ENCODE measurements at places on chromosomes 3 and 15.

DNA sequence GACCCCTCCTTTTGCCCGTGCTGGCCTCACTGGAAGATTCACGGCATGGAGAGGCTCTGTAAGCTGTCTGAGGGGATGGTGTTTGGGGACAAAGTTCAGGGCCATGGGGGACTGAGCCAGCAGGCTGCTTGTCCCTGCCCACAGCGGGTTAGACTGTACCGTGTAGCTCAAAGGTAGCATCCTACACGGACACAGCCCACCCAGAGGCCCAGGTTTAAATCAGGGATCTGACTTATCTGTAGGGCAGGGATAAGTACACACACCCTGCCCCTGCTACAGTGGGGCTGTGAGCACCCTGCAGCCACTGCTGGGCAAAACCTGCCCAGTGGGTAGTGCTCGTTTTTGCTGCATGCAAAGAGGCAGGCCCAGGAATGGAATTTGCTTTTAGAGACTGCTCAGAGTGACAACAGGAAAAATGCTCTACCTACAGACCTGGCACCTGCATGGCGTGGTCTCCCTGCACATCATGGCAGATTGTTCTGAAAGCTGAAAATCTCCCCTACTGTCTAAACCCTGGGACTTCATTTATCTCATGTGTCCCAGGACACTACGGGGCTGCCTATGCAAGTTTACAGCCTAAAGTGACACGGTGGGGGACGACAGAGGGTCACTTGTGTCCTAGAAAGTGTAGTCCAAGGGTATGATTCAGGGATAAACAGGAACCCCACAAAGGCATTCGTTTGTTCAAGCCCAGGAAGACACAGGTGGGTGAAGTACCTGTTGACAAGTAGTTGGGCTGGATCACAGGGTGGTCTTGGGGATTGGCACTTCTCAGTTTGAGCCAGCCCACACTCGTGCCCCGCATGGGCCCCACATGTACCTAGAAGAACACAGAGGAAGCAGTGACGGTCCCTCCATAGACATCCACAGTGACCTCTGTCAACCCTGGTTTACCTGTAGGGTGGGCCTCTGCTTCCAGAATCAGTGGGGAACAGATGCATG, 27.7 kb downstream of the CHDH start:
- DNase-seq = no peak

DNA sequence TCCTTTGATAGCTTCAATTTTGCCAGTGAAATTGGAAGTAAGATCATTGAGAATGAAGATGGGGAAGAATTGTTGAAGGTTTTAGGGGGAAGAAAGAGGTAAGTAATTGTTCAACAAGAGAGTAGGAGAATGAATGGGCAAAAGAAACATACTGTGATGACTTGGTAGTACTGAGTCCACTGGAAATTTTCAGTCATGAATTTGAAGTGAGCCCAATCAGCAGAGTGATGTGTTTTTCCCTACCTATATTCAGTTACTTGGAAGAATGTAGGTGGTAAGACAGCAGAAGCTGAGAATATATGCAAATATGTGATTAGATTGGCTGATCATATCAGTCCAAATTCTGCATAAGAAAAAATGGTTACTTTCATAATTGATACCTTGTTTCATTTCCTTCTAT, 569.6 kb downstream of the AGBL1 start:
- no peak for DNase-seq

- no peak for DNase-seq
Measured at GRCh38 chr15:38149315-38149714, 103.3 kb upstream of the SPRED1 start.

- DNase-seq = no peak
Measured at GRCh38 chr3:31029706-31030105, 135.2 kb upstream of the GADL1 start.

- no peak for DNase-seq
Measured at GRCh38 chr3:67937498-67938118, 283.2 kb upstream of the SUCLG2 start.

GRCh38 chr15:33093222-33093621, 101.3 kb downstream of the FMN1 start:
- no peak for DNase-seq

DNA sequence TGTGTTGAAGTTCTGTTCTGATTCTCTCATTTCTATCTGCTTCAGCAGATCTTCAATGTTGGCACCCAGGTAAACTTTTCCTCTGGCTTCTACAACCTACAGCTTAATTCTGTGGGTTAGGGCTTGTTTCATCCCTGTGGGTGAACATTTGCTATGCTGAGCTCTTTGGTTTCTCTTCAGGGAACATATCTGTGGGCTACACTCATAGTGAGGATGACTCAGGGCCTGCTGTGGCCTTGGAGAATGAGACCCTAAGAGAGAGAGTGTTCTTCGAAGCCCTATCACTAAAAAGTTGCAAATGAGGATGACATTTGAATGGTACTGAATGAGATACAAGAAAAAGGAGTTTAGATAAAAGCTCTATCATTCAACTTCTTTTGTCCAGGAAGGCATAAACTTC, 346.2 kb upstream of the CBLB start:
- no peak for DNase-seq

GRCh38 chr3:43854283-43854682, 163.5 kb downstream of the ABHD5 start:
- no peak for DNase-seq

DNA sequence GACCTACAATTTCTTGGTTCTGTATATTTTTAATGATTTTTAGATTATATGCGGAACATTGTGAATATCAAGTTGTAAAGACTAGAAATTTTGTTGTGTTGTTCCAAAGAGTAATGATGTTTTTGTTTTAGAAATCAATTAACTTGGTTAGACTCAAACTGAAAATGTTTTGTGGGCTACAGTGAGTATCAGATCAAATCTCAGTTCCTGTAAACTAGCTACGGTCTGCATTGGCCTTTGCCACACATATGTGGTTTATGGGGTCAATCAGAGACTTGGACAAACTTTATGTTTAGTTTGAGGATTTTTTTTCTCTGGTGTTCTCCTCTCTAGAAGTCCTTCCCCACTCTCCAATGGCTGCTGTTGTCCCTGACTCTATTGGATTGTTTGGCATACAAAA, 308.0 kb upstream of the THRB start:
- DNase-seq = no peak

- no peak for DNase-seq
Measured at GRCh38 chr15:40161693-40162391, 973 bp downstream of the BUB1B start.

DNA sequence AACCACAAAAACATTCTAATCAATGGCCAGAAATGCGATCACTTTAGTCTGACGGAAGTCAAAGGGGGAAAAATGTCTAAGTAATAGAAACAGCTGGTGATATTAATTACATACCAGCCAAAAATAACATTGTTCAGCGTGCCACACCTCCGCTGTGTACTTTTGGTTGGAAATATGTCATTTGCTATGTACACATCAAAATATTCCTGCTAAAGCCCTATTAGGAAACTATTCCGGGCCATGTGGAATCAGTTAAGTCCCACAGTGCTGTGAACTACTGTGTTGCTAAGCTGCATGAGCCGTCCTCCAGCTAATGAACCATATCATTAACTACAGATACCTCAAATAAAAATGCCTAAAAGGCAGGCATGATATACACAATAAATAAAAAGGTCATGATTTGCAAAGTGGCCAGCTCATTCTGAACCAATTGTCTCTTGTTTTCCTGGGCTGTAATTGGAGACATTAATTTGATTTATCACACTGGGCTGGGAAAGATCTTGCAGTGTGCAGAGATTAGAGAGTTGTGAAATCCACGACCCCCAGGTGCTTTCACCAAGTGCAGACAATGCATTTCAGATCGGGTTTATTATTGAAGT, 200.5 kb upstream of the LRTM1 start:
- DNase-seq = no peak

DNA sequence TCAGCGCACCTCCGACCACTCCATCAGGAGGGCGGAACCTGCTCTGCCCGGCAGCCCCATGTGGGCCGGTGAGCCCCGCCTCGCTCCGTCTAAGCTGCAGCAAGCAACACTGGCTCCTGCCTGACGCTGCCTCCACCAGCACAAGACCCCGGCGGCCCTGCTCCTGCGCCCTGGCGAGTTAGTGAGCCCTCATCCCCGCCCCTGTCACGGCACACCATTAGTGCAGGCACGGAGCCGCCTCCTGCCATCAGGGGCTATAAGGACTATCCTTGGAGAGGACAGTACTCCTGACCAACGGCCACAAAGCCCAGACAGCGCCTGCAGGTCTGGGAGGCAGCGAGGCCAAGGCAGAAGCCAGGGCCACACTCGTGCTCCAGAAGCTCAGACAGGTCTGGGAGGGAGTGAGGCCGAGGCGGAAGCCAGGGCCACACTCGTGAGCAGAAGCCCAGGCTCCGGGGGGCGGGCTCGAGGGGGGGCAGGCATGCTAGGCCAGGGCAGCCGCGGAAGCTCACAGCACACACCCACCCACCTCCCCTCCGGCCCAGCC, 39.4 kb downstream of the TNK2 start:
- DNase-seq = no peak

GRCh38 chr15:41881550-41881919, 12.3 kb downstream of the SPTBN5 start:
- no peak for DNase-seq

DNA sequence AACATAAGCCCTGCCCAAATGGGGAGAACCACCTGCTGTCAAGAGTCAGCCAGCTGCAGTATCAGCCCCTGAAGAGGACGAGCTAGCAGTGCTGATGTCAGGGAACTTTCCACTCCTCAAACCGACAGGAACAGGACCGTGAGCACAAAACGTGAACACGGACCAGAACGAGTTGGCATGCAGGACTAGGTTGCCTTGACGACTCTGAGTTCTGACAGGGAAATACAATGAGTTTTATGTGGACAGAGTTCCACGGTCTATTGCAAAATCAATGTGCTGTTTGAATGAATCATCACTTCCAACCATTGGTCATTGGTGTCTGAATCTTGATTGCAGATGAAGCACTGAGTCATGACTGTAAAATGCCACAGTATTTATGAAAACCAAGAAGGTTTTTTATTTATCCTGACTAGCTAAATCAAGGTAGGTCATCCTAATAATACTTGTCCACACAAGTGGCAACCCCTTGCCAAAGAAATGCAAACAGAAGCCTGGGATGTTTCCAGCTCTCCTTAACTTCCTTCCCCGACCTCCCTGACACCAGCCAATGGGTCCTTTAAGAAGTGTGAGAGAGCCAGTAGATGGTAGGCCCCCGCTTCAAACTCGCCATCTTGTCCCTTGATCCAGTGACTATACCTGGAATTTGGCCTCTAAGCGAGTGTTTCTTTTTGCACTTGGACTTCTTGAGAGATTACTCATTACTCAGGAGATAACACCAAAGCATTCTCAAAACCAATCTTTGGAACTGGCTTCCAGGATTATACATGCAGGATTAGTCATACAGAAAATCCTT, 119.6 kb downstream of the ASB7 start:
- DNase-seq = no peak

- no peak for DNase-seq
Measured at GRCh38 chr3:195117978-195118581, 152.9 kb downstream of the XXYLT1 start.

GRCh38 chr15:46416544-46416943, 781.7 kb downstream of the SQOR start:
- no peak for DNase-seq

- no peak for DNase-seq
Measured at GRCh38 chr15:69105451-69105985, 54.9 kb upstream of the GLCE start.

- peak; percentile 10 for DNase-seq
Measured at GRCh38 chr3:197027896-197028727, 1.5 kb downstream of the MELTF start.

GRCh38 chr3:186757686-186758220, 25.6 kb upstream of the EIF4A2 start:
- no peak for DNase-seq

DNA sequence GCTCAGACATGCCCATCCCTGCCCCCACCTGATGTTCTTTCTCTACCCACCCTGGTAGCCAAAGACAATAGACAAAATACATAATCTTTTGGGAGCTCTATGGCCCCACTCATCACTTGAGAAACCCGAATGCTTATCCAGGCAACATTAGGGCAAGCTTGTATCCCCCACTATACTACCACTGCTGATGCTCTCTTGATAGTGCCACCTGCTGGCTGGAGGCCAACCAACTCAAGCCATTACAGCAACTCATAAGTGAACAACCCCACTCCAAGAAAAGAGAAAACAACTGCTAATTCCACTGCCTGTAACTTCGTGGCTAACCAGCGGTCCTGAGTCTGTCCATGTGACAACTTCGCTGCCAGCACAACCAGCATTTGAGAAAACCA, 342.5 kb upstream of the TGFBR2 start:
- no peak for DNase-seq

DNA sequence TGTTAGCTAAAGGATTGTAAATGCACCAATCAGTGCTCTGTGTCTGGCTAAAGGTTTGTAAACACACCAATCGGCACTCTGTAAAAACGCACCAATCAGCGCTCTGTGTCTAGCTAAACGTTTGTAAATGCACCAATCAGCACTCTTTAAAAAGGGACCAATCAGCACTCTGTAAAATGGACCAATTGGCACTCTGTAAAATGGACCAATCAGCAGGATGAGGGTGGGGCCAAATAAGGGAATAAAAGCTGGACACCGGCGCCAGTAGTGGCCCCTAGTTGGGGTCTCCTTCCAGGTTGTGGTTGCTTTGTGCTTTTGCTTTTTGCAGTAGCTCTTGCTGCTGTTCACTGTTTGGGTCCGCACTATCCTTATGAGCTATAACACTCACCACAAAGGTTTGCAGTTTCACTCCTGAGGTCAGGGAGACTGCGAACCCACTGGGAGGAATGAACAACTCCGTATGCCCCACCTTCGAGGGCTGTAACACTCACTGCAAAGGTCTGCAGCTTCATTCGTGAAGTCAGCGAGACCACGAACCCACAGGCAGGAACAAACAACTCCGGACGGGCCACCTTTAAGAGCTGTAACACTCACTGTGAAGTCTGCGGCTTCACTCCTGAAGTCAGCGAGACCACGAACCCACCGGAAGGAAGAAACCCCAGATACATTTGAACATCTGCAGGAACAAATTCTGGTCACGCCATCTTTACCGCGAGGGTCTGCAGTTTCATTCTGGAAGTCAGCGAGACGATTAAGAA, 1.1 kb upstream of the SUCLG2 start:
- peak; percentile 91 for DNase-seq

GRCh38 chr15:50803479-50804180, 38.1 kb upstream of the SPPL2A start:
- DNase-seq = no peak

GRCh38 chr3:65666448-65667091, 372.1 kb downstream of the MAGI1 start:
- DNase-seq = no peak

GRCh38 chr3:198071602-198072287, 111.7 kb downstream of the LMLN start:
- DNase-seq = peak; percentile 37

DNA sequence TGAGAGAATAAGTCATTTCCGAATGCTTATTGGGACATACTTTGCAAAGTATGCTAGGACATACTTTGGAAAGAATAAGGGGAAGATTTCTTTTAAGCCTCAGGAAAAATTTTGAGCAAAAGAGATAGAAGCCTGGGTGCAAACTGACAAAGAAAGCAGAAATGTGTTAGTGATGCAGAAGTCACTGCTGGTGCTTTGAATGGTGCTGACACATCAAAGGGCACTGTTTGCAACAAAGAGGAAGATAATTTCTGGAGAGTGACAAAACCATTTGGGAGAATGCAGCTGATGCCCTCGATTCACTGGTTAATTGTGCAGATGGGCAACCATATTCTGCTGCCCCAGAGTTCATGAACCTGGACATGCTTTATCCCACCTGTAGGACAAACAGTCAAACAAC, 11.0 kb upstream of the RAP2B start:
- no peak for DNase-seq
